Natural killer cell treated with Interleukin-12 subunit alpha and Interleukin-12 subunit beta and Interleukin-15 and Interleukin-18, amount 100 ng/mL, for 72 hours (primary cell): ENCODE measurements at places on chromosomes 16 and 17.

- DNase-seq: no peak
Measured at GRCh38 chr17:64255764-64256163, 7.3 kb downstream of the TEX2 start.

DNA sequence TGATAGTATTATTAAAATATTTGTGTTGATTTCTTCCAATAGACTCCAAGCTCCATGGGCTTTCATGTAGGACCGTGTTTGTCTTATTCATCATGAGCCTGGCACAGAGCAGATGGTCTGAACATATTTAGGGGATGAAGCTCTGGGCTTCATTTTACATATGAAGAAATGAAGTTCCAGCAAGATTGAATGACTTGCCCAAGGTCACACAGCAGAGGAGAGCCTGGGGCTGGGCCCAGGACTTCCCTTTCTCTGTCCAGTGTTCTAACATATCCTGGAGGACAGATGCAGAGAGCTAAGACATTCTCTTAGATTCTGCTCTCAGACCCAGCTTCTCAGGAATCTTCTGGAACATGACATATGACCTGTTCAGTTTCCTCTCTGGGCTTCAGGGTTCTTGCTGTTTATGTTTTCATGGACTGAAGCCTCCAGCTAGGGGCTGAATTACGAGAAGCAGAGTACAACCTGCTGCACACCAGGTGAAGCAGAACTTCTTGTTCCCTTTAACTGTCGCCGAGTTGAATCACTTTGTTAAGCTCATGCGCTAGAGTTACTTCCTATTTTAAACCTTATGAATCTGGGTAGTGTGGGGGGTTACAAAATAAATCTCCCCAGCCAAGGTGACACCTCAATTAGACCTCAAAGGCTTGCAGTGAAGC is 53.6 kb downstream of the GPRC5B start:
- no peak for DNase-seq

DNA sequence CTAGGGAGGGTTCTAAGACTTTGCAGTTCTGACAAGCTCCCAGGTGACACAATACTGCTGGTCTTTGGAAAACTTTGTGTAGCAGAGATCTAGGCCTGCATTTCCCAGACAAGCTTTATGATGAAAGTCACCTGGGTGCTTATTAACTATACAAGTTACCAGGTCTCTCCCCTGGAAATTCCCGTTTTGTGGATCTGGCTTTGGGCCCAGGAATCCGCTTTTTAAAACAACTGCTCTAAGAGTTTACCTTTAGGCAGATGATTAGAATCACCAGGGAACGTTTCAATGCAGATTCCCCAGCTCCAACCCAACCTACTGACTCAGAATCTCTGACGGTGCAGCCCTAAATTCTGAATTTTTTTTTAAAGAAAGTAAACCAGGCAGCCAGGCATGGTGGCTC is 36.3 kb downstream of the MYH3 start:
- DNase-seq: no peak

GRCh38 chr17:77441940-77442339 is 301.2 kb downstream of the SEC14L1 start:
- DNase-seq: no peak

GRCh38 chr17:63429766-63430165 is 16.3 kb downstream of the CYB561 start:
- DNase-seq: no peak
